Esophagus squamous epithelium (tissue), 5 donors: ENCODE measurements at places on chromosomes 7 and 10.

GRCh38 chr10:78513986-78514385 lies 480.3 kb downstream of the RPS24 start:
- DNase-seq: no peak

- no peak for DNase-seq
These were observed 15.7 kb downstream of the TMEM72 start for GRCh38 chr10:44926751-44927351.

DNA sequence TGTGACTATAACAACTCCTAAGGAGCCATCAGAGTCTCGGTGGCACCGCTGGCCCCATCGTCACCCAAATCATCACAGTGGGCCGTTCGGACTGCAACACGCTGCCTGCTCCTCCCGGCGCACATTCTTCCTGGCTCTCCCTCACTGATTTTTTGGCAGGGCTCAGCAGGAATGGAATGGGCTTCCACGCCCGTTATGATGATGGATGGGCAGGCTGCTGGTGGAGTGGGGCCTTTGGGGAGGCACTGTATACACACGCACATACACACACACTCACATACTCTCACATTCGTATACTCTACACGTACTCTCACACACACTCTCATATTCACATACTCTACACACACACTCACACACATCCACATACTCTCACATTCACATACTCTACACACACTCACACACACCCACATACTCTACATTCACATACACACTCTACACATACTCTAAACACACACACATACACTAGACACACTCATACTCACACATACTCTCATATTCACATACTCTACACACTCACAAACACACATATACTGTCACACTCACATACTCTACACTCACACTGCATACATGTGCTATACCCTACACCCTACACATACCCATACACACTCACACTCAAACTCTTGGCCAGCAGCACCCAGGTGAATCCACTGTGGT lies 99.8 kb downstream of the KCNMA1 start:
- no peak for DNase-seq

GRCh38 chr7:28149291-28150101 lies 31.1 kb downstream of the JAZF1 start:
- no peak for DNase-seq

DNA sequence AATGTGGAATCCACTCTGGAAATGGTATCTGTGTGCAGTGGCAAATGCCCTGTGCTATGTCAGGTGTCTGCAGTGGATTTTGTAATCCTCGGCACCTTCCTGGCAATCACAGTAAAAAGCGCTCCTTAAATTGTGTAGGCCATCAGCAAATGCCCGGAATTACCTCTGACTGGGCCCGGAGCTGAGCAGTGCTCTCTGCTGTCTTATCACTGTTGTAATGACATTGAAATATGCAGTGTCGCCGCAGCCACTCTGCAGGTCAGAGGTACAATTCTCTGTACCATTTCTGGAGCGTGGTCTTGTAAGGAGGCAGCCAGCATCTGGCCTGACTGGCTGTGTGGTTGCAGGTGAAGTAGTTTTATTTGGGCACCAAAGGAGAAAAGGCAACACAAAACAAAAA lies 416.4 kb upstream of the MKI67 start:
- no peak for DNase-seq

DNA sequence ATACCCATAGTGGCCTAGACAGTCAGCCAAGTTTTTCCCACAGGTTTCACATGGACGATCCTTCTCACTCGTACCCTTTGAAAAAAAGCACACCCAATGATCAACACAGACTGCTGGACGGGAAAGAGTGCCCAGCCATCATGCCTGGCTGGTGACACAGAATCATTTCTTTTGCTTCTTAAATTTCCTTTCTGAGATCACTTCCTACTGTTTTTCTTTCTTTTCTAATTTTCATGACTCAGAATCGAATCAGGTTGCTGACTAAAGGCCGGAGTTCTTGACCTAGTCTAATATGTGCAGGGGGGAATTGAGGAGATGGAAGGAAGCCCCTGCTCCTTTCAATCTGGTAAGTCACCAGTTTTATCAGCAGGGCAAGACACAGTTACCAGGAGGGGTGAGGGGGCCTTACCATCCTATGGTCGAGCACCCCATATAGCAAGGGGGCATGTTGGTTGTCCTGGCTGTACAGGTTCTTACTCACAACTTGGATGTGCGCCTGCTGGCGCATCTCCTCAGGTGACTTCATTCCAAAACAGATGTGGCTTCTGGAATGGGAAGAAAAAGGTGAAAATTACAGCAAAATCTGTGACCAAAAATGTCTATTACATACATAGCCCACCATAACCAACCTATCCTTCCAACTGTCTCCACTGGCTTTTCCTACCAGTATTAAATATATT lies 3.5 kb downstream of the POLR3A start:
- DNase-seq: no peak

DNA sequence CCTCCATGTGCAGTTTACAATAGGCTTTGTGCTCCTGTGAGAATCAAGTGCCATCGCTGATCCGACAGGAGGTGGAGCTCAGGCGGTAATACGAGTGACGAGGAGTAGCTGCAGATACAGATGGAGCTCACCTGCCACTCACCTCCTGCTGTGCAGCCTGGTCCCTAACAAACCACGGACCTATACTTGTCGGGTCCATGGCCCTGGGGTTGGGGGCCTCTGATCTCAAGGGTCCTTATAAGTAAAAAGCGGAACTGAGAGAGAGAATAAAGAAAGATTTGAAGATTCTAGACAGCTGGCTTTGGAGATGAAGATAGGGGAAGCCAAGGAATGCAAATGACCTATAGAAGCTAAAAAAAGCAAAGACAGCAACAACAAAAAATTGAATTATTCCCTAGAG lies 130.6 kb downstream of the PLXDC2 start:
- no peak for DNase-seq

DNA sequence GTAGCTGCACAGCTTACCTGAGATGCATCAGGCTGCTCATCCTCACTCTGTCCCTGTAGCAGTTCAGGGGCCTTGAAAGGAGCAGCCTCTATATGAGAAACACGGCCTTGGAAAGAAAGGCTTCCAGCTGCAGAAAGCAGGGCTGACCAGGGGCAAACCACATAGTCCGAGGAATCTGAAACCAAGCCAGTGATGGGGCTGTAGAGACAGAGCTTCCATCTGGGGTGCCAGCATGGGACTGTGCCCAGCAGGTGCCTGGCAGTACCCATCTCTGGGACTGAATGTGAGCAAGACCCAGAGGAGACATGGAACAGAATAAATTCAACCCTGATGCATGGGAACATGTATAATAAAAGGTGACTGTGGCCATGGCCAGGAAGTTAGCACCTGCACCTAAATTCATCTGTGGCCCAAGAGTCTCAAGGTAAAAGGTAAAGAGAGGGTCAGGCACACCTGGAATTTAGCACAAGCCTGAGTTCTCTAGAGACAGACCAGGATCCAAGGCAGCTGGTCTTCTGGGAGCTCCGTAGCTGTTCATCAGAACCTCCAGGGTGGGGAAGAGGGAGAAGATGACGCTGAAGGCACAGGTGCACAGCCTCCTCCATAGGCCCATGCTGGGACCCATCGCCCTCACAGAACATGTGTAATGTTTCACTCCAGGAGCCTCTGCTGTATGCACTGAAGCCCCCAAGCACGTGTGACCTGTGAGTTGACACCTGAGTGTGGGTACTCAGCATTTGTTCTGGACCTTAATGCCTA lies 25.3 kb downstream of the FRMPD2 start:
- DNase-seq: no peak

DNA sequence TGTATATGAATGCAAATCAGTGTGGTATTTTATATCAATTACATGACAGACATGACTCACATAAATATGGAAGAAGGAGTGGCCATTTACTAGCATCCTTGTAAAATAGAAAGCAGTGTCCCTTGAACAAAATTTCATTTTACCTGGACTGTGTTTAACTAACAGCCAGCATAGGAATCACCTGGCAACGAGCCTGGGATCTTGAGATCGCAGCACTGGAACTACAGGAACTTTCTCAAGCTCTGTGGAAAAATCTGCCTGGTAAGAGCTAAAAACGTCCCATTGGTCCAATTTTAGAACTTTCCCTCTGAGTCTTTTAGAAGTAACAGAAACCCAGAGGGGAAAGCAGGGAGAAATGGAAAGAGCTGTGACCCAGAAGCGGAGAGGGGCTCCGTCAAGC lies 68.9 kb upstream of the AMPH start:
- DNase-seq: no peak

- no peak for DNase-seq
These were observed 4.4 kb downstream of the IFIT3 start for GRCh38 chr10:89332123-89332633.

GRCh38 chr10:95445223-95445836 lies 115.8 kb downstream of the SORBS1 start:
- no peak for DNase-seq

- DNase-seq: no peak
These were observed 20.4 kb upstream of the TTYH3 start for GRCh38 chr7:2611401-2611800.

DNA sequence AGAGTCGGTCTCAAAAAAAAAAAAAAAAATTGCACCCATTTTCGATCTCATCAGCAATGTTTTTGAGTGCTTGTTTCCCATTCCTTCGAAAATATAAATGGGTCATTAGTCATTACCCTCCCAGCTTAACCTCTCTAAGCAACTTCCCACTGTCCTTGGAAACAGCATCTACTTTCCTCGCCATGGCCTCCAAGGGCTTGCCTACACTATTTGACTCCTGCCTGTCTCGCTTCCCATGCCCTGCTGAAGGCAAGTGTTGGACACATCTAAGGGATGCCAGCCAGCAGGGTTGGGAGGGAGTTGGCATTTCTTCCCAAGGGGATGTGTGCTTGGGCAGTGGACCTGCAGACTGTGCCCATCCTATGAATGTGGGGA lies 12.7 kb upstream of the RHBDD2 start:
- no peak for DNase-seq

DNA sequence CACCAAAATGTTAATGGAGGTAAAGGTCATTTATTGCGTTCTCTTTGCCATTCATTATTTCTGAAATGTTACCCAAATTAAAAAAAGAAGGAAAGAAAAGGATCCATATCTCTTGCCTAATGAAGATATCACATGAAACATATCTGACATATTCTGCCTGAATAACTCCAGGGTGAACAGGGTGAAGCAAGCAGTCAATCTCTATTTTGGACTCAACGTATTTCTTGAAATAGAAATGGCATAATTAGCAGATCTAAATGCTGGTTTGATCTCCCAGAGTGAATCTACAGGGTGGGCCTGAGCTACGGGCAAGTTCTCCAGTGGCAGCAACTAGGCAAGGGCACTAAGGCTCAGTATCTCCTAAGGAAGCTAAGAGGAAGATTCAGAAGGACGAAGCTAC lies 24.0 kb downstream of the MPP7 start:
- DNase-seq: no peak

- DNase-seq: no peak
These were observed 43.2 kb downstream of the CCNY start for GRCh38 chr10:35379226-35380137.
